HFFc6 (cell line): ENCODE measurements at places on chromosomes 3 and 15. TPM values are rescaled to one million over a fixed set of nuclear protein-coding genes. Genes with fewer than 3 reads are reported as not detected.

The EPHB3 gene
- 4.1 to 6.6 TPM (median 5.4 TPM) in 3 replicates for total RNA-seq

The SYNPR gene
- not detected in 3 replicates for total RNA-seq

The ZNF501 gene
- 0.92 to 2.0 TPM (median 1.6 TPM) in 3 replicates for total RNA-seq

The HYAL1 gene
- 0.18 to 0.28 TPM (median 0.19 TPM) in 3 replicates for total RNA-seq

GRCh38 chr3:21356402-21356801 lies 394.6 kb downstream of the ZNF385D start:
- peak overlapping the region; percentile 69 for H3K4me3 ChIP-seq
- no peaks in the 10 kb centered on the region for H3K27me3 ChIP-seq
- peaks cover 21% of the 10 kb centered on the region for H3K36me3 ChIP-seq
- peak overlapping the region; percentile 96 for H3K27ac ChIP-seq
- peak; percentile 72 for DNase-seq

GRCh38 chr3:147572970-147573340 lies 163.8 kb downstream of the ZIC1 start:
- DNase-seq, result no peak
- H3K4me1 ChIP-seq, result peaks cover 21% of the 10 kb centered on the region; the same call in 1 of the 2 replicates
- no peaks in the 10 kb centered on the region for H3K36me3 ChIP-seq
- no peak overlapping the region; the same call in 1 of the 2 replicates for H3K4me3 ChIP-seq

DNA sequence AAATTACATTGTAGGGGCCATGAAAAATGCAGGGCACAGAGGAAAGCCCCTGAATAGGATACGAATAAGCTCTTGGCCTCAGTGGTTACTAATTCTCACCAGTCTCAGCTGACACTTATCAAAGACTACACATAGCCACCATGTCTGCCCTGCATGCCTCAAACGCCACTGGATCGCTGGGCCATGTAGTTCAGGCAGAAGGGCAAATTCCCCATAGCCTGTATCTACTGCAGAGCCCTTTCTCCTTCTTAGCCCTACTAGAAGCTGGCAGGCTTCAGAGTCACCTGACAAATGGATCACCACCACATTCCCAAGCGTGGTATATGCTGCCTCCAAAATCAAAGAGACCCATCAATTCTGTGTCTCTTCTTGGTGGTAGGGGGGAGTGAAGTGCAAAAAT lies 177.4 kb downstream of the MINAR1 start:
- no peaks in the 10 kb centered on the region for H3K4me1 ChIP-seq
- H3K4me3 ChIP-seq, result no peak overlapping the region
- peaks cover 17% of the 10 kb centered on the region for H3K27me3 ChIP-seq
- H3K27ac ChIP-seq, result no peak overlapping the region

DNA sequence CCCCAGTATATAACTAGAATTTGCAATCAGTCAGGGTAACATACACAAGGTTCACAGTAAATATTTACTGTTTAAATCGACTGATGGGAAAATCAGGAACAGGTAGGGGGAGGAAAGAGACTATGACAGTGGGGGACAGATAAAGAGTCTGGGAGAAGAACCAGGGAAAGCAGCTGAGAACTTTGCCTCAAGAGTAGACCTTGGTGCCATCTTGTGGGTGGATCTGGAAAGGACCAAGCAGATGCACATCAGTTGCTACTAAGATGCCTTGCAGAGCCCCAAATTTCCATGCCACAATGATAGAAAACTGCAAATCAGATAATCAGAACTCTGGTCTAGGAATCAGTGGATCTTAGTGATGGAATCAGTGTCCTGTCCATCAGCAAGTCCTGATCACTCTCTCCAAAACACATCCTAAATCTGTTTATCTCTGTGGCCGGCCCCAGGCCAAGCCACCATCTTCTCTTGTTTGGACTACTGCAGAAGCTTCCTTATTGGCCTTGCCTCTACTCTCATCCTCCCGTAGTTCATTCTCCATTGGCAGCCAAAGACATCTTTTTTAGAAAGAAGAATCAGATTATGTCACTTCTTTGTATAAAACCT lies 62.7 kb downstream of the PDE8A start:
- peak; percentile 61 for DNase-seq
- peaks cover 66% of the 10 kb centered on the region for H3K4me1 ChIP-seq
- H3K27me3 ChIP-seq, result peaks cover 2% of the 10 kb centered on the region; the same call in 1 of the 2 replicates
- H3K4me3 ChIP-seq, result no peak overlapping the region
- no peaks in the 10 kb centered on the region for H3K36me3 ChIP-seq

GRCh38 chr3:80870476-80871041 lies 890.9 kb downstream of the GBE1 start:
- DNase-seq, result no peak
- no peak overlapping the region for H3K27ac ChIP-seq
- H3K4me1 ChIP-seq, result no peaks in the 10 kb centered on the region

DNA sequence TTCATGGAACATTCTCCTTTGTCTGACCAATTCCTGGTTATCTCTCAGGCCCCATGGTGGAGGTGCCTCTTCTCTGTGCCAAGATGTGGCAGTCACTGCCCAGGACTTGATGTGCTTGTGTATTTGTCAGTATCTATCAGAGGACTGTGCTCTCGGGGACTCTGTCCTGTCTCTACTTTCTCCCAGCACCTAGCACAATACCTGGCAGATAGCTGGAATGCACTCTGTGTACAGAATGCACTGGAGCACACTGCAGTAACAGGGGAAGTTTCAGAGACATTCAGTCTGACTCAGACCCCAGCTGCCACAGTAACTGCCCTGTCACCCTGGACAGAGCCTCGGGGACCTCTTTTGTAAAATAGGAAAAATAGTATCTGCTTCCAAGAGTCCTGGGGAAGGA lies 34.6 kb upstream of the SV2B start:
- H3K4me3 ChIP-seq, result no peak overlapping the region
- H3K27ac ChIP-seq, result no peak overlapping the region
- H3K27me3 ChIP-seq, result peaks cover 5% of the 10 kb centered on the region
- DNase-seq, result no peak
- H3K36me3 ChIP-seq, result no peaks in the 10 kb centered on the region
- H3K4me1 ChIP-seq, result peaks cover 6% of the 10 kb centered on the region; the same call in 1 of the 2 replicates

DNA sequence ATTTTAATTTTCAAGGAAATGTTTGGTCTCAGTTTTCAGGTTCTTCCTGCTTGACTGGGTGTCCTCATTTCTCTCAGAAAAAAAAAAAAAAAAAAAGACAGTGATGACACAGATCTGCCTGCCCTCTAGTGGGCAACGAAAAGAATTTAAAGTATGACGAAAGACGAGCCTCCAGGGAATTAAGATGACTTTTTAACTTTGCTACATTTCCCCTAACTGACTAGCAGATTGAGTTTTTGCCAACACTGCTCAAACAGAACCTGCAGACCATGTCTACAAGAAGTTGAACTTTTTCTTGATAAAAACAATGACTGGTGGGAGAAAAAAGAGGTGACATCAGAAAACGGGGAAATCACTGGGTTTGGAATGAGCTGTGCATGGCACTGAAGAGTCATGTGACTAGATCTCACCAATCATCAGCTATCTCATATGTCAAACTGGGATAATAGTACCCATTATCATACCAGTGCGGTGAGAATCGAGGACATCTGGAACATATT lies 40.8 kb downstream of the EOMES start:
- DNase-seq, result peak; percentile 64
- H3K36me3 ChIP-seq, result no peaks in the 10 kb centered on the region
- H3K27ac ChIP-seq, result peak overlapping the region; percentile 88
- H3K4me1 ChIP-seq, result peaks cover 57% of the 10 kb centered on the region
- H3K4me3 ChIP-seq, result peak overlapping the region; percentile 85

DNA sequence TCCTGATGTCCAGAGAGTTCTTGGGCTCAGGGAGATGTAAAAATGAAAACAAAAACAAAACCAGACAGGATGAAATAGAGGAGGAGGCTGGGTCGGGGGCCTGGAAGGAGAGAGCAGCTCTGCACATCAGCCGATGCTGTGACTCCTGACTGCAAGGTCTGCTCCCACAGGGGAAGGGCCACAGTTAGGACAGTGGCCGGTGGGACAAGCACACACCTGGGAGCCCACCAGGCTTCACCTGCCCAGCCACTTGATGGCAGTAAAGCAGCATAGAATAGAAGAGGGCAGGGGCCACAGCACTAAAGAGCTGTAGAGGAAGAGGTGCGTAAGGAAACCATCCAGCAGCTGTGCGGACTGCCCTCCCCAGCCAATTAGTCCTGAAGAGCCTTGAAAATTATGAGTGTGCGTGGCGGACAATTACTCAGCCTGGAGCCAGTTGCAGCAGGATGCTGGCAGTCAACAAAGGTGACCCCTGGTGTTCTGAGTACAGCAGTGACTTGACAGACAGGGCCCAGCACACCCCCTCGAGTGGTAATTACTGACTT lies 29.8 kb downstream of the ALS2CL start:
- H3K36me3 ChIP-seq, result no peaks in the 10 kb centered on the region
- H3K27ac ChIP-seq, result no peak overlapping the region
- no peak for DNase-seq
- H3K4me3 ChIP-seq, result no peak overlapping the region

DNA sequence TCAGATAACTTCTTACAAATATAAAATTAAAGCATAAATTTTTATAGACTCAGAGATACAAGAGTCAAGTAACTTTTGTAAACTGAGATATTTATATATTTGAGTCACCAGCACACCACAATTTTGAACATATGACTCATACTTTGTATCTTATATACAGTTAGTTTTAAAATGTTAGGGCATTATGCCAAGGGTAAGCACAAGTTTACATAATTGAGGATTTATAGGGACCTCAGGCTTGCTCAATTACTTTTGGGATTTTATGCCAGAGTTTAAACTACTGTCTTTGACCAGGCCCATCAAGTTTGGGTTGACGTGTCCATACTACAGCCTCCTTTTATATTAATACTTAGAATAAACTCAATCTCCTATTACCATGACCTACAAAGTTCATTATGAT lies 7.4 kb upstream of the FGF7 start:
- peak overlapping the region; percentile 70 for H3K27ac ChIP-seq
- DNase-seq, result peak; percentile 74
- peaks cover 61% of the 10 kb centered on the region for H3K4me1 ChIP-seq
- H3K27me3 ChIP-seq, result no peaks in the 10 kb centered on the region; the same call in 1 of the 2 replicates

DNA sequence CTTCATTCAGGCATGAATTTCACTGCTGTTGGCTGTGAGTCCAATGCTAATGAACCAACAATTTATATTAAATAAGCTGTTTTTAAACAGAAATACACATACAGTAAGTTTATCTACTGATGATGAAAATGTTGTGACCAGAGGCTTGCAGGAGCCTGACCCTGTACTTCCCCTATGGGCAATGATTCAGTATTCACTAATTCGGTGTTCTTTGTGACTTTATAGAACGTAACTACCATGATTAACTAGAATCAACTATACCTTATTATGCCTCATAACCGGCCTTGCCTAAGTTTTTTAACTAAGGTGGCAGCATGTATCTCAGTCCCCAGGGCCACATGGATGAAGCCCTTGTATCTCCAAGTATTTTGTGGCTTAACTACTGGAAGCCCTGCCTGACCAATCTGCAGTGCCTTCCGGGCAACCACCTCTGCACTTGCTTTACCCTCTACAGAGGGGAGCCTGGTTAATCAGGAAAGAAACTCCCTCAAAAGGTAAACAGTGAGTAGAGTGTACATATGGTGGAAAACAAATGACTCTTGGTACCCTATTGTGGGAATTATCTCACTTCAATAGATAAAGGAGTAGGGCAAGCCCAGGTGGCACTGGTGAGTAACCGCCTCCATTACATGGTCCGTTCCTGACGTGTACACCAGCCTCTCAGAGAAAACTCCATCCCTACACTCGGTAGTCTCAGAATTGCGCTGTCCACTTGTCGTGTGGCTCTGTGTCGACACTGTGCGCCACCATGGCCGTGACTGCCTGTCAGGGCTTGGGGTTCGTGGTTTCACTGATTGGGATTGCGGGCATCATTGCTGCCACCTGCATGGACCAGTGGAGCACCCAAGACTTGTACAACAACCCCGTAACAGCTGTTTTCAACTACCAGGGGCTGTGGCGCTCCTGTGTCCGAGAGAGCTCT lies 11.6 kb upstream of the CLDN18 start:
- no peaks in the 10 kb centered on the region for H3K4me1 ChIP-seq
- no peak overlapping the region for H3K4me3 ChIP-seq
- H3K27ac ChIP-seq, result no peak overlapping the region
- H3K36me3 ChIP-seq, result no peaks in the 10 kb centered on the region
- H3K27me3 ChIP-seq, result peaks cover 12% of the 10 kb centered on the region
- DNase-seq, result no peak

GRCh38 chr3:50158530-50159146 lies 3.5 kb downstream of the SEMA3F start:
- peaks cover 66% of the 10 kb centered on the region for H3K4me1 ChIP-seq
- peak overlapping the region; percentile 49 for H3K27ac ChIP-seq
- DNase-seq, result no peak
- peaks cover 5% of the 10 kb centered on the region for H3K27me3 ChIP-seq

GRCh38 chr3:184647405-184647936 lies 64.4 kb downstream of the MAGEF1 start:
- no peak overlapping the region for H3K4me3 ChIP-seq
- H3K27ac ChIP-seq, result no peak overlapping the region
- peaks cover 9% of the 10 kb centered on the region for H3K4me1 ChIP-seq
- DNase-seq, result no peak

DNA sequence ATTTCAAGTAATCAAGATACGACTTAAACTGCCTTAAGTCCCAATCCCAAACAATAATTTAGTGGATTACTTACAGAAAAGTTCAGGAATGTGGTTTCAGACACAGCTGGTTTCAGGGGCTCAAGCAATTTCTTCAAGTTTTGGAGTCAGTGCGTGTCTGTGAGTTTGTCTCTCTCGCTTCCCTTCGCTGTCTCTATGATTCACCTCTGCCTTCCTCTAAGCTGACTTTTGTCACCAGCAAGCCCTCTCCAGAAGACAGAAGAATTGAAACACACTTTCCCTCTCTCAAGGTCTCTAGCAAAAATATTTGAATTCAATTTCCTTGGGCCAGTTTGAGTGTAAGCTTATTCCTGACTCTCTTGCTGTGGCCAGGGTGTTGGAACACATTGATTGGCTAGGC lies 392.4 kb downstream of the EDEM1 start:
- H3K27ac ChIP-seq, result no peak overlapping the region
- no peaks in the 10 kb centered on the region for H3K36me3 ChIP-seq

DNA sequence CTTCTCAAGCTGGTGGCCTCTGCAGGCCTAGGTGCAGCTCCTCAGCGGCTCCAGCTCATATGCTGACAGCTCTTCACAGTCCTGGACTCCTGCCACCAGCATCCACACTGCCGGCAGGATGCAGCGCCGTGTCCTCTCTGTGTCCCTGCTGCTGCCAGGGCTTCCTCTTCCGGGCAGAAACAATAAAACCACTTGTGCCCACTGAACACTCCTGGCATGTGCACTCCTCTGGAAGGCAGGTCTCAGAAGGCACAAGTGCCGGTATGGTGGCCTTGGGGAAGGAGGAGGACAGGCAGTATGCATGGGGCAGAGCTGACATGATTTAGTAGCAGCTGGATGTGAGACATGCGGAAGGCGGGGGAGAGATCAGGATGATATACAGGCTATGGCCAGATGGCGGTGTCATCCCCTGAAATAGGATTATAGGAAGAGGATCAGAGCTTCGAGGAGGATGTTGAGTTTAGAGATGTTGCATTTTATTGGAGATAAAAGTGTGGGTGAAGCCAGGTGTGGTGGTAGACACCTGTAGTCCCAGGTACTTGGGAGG lies 7.5 kb upstream of the MAN2A2 start:
- H3K27ac ChIP-seq, result no peak overlapping the region
- DNase-seq, result no peak
- H3K4me3 ChIP-seq, result no peak overlapping the region
- no peaks in the 10 kb centered on the region for H3K4me1 ChIP-seq
- H3K27me3 ChIP-seq, result peaks cover 2% of the 10 kb centered on the region
